ENCODE measurements at places on chromosomes 3 and 15.

GRCh38 chr3:14608298-14608697 lies 43.3 kb upstream of the CCDC174 start:
- DNase-seq, result no peak

GRCh38 chr3:112681822-112682325 lies 40.9 kb upstream of the CCDC80 start:
- no peak for DNase-seq

- DNase-seq, result no peak
Observed at GRCh38 chr15:35566991-35567390, 21.0 kb upstream of the DPH6 start.

DNA sequence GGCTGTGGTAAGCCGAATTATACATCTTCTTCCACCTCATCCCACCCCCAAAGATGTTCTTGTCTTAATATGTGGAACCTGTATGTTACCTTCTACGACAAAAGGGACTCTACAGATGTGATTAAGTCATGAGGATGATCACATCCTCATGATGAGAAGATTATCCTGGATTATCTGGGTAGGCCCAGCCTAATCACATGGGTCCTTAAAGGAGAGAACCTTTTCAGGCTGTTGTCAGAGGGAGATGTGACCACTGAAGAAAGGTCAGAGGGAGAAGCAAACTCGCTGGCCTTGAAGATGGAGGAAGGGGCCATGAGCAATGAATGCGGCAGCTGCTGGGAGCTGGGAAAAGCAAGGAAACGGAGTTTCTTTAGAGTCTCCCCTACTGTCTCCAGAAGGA lies 12.9 kb upstream of the SCG3 start:
- DNase-seq, result no peak

DNA sequence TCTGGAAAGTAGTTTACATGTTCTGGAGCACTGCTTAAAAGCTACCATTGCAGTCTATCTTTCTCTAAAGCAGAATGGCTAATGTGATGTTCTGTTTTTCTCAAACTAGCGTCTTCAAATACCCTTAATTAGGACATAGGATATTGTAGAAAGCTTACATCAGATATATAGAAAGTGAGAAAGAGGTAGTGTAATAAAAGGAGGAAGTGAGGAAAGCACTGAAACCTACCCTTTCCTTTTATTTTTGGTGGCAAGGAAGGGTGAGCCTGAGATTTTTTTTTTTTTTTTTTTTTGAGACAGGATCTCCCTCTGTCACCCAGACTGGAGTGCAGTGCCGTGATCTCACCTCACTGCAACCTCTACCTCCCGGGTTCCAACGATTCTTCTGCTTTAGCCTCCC lies 9.4 kb downstream of the SENP2 start:
- no peak for DNase-seq

GRCh38 chr3:178352326-178353005 lies 183.8 kb upstream of the KCNMB2 start:
- DNase-seq, result no peak

- no peak for DNase-seq
Observed at GRCh38 chr15:100111125-100112060, 230.4 kb downstream of the ADAMTS17 start.

DNA sequence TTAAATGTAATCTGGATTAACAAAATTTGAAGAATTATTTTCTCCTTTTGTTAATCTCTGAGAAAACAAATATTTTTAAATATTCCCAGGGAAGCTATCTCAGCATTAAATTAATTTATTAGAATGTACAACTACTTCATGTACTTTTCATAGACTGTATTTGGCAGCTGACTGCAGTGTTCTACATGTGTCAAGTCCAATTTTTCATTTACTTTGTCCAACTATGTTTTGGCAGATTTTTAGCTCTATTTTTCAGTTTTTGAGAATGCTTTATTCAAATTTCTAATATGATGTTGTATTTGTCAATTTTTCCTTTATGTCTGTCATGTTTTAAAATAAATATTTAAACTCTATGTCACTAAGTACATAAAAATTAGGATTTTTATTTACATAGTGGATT lies 925.1 kb downstream of the OTOL1 start:
- no peak for DNase-seq

GRCh38 chr3:45689787-45690145 lies 570 bp downstream of the SACM1L start:
- DNase-seq, result no peak

DNA sequence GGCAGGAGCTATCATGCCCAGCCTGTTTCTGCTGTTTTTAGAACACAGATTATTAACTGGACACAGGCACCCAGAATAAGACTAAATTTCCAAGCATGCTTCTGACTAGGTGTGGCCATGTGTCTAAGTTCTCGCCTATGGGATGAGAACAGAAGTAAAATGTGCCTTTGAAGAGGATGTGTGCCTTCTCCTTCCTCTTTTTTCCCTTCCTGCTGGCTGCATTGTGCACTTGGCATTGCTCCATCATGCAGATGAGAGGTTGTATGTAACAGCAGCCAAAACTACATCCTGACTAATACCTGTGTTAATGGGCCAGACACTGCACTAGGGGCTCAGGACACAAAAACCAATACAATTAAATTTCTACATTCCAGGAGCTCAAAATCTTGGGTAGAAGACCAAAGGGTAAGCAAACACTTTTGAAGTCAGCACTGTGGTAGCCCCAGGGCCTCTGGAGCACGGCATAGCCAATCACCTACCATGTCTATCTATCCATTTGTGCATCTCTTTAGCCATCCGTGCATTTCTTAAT lies 40.9 kb upstream of the RNU6-1 start:
- no peak for DNase-seq

- no peak for DNase-seq
Observed at GRCh38 chr3:157816296-157816695, 289.9 kb downstream of the SHOX2 start.

- no peak for DNase-seq
Observed at GRCh38 chr3:94673876-94674275, 611.0 kb downstream of the NSUN3 start.

GRCh38 chr15:62828364-62828763 lies 214.2 kb upstream of the TPM1 start:
- DNase-seq, result no peak

All from HEK293T (cell line).